GOT3 (cell line): ENCODE measurements at places on chromosomes 7 and 10.
A peak's percentile ranks its signal among the peaks of the same experiment; 100 is the strongest.

GRCh38 chr7:142969183-142969582 is 7.0 kb upstream of the KEL start:
- DNase-seq = no peak

GRCh38 chr10:70935125-70935625 is 46.8 kb upstream of the PCBD1 start:
- DNase-seq = no peak

- DNase-seq = no peak
Observed at GRCh38 chr7:86991771-86992191, 67.7 kb downstream of the ELAPOR2 start.

- no peak for DNase-seq
Observed at GRCh38 chr10:23331567-23332301, 12.9 kb downstream of the C10orf67 start.

DNA sequence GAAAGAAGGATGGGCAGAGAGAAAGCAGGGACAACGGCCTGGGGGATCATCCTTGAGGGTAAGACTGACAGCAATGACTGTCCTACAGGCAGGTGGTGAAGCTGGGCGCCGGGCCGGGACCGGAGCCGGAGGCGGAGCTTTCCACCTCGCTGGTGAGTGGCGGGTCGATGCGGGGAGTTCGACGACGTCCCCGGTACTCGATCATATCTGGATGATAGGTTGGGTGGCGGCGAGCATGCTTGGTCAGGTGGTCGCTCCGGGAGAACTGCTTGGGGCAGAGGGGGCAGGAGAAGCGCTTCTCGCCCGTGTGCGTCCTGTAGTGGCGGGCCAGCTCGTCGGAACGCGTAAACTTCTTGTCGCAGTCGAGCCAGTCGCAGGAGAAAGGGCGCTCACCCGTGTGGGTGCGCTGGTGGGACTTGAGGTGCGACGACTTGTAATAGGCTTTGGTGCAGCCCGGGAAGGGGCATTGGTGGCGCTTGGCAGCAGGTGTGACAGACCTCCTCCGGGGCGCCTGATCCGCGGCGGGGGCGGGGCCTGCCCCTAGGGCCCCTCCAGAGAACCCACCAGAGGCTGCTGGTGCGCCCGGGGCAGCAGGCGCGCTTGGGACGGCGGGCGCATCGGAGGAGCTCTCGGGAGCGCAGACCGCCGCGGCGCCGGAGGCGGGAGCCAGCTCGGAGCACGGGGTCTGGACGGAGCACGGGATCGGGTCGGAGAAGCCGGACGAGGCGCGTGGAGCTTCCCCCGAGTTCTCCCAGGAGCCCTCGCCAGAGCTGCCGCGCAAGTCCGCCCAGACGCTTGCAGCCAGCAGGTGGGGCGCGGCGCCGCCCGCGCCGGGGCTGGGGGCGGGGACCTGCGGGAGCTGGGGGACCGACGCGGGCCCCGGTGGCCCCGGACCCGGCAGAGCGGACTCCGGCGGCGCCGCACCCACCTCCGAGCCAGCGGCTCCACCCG is 752 bp downstream of the KLF14 start:
- peak; percentile 6 for DNase-seq

- DNase-seq = no peak
Observed at GRCh38 chr7:154836021-154836448, 166.9 kb downstream of the PAXIP1 start.

- DNase-seq = no peak
Observed at GRCh38 chr10:127415901-127416581, 133.1 kb upstream of the NPS start.

DNA sequence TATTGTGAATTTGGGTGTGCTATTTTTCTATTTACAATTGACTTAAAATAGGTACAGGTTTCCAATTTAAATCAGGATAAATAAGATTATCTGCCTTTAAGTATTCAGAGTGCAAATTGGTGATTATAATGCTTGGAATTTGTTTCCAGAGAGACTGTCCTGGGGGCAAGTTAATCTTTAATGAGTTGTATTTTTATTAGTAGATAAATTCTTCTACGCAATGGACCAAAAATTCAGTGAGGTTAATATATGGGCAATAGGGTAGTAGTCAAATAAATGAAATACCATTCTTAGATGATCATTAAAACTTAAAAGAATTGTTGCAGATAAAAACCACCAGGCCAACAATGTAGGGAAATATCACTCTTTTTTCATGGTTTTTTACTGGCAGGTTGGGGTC is 3.4 kb downstream of the BICC1 start:
- no peak for DNase-seq

DNA sequence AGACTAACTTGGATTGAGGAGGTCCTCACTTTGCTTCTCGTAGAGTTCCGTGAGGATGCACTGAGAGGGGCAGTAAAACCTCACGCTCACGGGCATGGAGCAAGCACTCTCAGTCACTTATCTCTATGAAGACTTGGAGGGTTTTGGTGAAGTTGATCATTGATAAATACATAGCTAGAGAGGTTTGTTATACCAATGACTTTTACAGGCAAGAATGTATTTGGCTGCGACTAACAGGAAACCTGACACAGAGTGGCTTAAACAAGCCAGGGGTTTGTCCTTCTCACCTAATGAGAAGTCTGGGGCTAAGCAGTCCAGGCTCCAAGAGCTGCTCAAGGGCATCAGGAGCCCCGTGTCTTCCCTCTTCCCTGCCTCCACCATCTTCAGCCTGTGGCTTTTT is 6.1 kb downstream of the BICC1 start:
- no peak for DNase-seq

DNA sequence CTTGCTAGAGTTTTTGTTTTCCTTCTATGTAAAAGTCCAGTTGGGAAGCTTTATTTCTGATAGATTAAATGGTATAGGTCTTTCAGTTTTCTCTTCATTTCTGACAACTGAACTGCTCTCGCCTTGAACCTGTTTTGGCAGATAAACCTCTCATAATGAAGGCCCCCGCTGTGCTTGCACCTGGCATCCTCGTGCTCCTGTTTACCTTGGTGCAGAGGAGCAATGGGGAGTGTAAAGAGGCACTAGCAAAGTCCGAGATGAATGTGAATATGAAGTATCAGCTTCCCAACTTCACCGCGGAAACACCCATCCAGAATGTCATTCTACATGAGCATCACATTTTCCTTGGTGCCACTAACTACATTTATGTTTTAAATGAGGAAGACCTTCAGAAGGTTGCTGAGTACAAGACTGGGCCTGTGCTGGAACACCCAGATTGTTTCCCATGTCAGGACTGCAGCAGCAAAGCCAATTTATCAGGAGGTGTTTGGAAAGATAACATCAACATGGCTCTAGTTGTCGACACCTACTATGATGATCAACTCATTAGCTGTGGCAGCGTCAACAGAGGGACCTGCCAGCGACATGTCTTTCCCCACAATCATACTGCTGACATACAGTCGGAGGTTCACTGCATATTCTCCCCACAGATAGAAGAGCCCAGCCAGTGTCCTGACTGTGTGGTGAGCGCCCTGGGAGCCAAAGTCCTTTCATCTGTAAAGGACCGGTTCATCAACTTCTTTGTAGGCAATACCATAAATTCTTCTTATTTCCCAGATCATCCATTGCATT is 27.1 kb downstream of the MET start:
- no peak for DNase-seq

DNA sequence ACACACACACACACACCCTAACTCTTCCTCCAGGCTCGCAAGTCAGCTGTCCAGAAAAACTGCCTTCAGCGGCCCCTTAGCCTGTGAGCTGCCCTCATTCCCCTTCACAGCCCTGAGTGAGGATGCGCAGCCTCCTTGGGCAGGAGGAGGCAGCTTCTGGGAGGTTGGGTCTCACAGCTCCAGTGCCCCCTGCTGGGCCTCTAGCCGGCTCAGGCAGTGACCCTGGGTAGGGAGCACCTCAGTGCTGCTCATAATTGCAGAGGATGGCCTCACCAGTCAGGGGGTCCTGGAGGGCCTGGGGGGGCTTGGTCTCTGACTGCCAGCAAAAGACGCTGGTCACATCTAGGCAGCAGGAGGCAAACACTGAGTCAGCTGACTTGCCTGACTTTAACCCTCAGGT is 43.7 kb downstream of the ZNF273 start:
- DNase-seq = no peak

- DNase-seq = no peak
Observed at GRCh38 chr10:114329634-114330365, 74.5 kb downstream of the AFAP1L2 start.

- no peak for DNase-seq
Observed at GRCh38 chr7:6350433-6351058, 78.1 kb upstream of the CYTH3 start.

DNA sequence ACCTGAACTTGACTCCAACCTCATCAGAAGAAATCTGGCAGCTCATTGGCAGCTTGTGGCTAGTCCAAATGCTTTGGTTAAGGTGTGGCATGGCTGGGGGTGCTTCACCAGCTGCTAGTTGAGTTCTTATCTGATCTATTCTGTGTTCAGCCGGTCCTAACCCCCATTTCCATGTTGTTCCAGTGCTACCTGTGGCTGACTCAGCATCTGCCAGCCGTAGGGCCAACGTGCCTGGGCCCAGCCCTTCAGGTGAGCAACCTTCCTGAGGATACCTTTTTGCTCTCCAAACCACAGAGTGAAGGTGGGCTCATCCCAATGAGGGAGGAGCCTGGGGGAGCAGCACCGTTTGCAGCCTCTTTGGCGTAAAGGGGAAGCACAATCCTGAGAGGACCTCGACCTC is 46.8 kb upstream of the C10orf120 start:
- DNase-seq = no peak

DNA sequence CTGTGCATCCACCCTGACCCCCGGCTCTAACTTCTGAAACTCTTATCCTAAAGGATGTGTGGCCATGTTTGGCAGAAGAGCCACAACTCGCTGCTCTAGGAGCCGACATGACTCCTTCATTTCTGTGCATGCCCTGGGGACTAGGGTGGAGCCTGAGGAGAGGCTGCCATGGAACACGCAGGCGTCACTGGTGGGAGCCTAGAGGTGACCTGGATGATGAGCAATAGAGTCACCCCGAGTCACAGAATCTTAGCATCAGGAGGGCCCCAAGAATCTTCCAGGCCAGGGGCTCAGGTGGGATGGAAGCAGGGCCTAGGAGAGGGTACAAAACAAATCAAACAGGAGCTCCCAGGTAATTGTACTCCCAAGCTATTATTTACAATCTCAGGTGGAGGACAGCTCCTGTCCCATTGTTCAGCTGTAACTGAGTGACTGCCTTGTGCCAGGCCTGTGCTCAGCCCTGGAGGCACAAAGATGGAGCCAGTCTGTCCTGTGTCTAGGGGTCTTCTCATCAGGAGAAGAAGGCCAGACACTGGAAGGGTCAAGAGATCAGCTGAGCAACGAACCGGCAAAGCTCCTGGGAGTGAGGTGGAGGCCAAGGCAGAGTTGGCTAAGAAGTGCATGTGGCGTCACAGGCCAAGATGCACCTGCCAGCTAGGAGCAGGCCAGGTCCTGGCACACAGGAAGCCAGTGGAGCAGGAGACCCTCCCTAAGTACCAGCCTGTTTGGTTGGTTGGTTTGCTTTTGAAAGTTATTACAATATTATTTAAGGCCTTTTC is 5.8 kb upstream of the ZNF22 start:
- DNase-seq = no peak

DNA sequence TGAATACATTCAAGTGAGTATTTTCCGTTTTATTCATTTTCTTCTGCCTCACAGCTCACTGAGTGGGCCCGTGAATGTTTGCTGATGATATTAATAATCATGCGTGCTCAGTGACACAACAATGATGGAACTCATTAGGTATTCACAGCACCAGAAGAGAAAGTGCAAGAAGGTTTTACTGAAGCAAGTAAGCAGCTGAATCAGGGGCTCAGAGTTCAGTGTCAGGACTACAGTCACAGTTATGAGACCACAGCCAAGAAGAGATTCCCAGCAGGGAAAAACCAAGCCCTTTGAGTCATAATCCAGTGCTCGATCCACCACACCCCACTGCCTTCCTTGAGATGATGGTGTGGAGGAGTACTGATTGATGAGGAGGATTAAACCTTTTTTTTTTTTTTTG is 247.4 kb downstream of the KIAA1217 start:
- no peak for DNase-seq

DNA sequence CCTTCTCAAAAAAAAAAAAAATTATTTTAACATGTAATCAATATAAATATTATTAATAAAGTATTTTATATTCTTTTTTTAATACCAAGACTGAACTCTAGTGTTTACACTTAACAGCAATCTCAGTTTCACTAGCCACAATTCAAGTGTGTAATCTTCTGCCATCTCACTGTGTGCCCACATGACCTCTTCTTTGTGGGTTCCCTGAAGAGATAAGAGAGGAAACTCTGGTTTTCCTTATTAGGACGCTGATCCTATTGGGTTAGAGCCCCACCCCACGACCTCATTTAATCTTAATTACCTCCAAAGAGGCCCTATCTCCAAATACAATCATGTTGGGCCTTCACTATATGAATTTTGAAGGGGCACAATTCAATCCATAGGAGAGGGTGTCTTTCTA is 177.6 kb downstream of the STK31 start:
- DNase-seq = no peak

GRCh38 chr7:47352394-47352968 is 229.4 kb downstream of the TNS3 start:
- DNase-seq = no peak

DNA sequence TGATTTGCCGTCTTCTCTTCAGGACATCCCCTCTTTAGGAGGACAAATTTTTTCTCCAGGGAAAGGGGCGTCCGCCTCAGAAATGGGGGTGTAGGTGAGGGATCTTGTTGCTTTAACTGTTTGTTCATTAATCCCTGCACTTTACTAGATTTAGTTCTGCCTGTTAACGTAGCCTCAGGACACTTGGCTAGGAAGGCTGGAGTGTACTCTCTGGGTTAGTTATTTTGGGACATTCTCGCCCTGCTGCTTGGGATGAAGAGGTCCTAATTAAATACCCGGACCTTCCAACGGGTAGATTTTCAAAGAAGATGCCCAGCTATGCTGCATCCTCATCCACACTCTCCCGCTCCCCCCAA is 552 bp upstream of the ZNF365 start:
- DNase-seq = no peak

DNA sequence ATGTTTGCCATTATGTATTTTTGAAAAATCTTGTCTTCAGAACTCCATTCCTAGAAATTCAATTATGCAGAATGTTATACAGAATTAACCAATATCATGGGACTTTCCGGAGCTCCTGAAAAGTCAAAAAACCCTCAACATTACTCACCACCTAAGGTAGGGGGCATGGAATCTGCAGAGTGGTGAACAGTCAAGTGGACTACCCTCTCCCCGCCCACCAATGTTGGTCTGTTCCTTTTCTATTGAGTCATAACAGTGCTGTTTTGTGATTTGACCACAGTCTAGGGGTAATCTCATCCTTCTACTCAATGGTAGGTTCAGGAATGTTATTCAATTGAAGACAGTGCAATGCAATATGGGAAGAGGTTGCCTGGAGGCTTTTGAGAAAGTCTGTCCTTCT is 130.5 kb upstream of the HABP2 start:
- DNase-seq = no peak
